Epithelial cell of esophagus (primary cell): ENCODE measurements at places on chromosomes 7 and 10.

DNA sequence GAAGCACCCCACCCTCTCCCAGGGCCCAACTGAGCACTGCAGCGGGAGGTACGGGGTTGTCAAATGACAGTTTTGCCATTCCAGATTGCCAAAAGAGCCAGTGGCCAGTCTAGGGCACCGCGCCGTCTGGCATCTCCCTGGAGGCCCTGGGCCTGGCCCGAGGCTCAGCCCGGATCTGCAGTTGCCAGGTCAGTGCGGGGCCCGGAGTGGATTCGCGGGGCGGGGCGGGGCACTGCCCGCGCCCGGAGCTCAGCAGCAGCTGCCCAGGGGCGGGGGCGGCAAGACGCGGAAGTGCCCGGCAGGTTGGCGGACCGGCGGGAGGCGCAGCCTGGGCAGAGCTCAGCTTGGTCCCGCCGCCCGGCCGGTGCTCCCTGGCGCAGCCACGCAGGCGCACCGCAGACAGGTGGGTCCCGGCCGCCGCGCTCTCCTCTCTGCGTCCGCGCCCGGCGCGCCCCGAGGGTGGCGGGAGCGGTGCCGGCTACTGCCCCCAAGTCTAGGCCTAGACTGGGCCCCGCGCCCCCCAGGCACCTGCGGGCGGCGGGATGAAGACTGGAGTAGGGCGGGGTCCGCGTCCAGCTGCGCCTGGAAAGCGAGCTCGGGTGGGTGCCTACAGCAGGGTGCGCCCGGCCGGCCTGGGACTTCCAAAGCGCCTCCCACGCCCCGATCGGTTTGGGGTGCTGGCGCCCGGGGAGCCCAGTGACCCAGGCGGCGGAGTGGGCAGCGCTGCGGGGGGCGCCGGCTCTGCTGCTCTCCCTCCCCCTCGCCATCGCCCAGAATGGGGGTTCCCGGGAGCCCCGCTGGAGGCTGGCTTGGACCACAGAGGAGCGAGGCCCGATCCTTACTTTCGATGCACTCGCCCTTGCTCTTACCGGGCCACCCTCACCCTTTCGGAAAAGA lies at the start of gene IRF5:
TSS of gene IRF5 (plus strand) at position 281 of the 897 bp plus-strand sequence. CDS start 4,155 bp downstream, outside the sequence.
- DNase-seq: peak; percentile 48

GRCh38 chr10:30383356-30383755 lies 34.3 kb upstream of the MTPAP start:
- no peak for DNase-seq

- DNase-seq: peak; percentile 44
These were observed 22.6 kb downstream of the CUTC start for GRCh38 chr10:99754670-99755069.

- no peak for DNase-seq
These were observed 493.3 kb upstream of the SORCS1 start for GRCh38 chr10:107657851-107658250.

DNA sequence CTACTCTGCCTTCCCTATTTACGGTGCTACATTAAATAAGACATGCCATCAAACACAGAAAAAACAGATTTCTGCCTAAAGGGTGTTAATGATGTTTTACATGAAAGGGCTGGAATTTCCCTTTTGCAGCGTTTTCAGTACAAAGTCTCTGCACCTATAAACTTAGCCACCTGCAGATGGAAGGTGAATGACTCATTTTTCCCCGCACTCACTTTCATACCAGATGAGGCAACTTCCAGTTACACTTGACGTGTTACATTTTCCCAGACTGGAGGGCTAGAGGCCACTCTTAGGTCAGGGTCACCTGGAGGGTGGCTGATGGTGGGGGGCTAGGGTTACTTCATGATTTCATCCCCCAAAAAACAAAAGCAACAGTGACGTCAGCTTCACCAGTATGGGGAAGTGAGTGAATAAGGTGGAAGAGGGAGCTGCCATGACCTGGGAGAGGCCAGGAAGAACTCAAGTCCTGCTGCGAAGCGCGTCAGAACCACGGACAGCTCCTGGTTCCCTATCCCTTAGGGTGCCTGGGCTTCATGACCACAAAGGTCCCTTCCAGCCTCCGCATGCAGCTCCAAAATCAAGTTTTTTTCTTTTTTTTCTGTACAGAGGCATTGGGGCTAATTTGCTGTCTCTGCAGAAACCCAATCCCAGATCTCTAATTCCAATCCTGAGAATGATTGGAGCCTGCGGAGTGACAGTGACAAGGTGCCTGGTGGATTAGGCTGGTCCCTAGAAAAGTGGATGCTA lies 94.0 kb downstream of the ADARB2 start:
- DNase-seq: peak; percentile 9

GRCh38 chr10:97222326-97222961 lies 36.7 kb upstream of the SLIT1 start:
- no peak for DNase-seq

- DNase-seq: no peak
These were observed 59.3 kb downstream of the ANKMY2 start for GRCh38 chr7:16586081-16586874.

DNA sequence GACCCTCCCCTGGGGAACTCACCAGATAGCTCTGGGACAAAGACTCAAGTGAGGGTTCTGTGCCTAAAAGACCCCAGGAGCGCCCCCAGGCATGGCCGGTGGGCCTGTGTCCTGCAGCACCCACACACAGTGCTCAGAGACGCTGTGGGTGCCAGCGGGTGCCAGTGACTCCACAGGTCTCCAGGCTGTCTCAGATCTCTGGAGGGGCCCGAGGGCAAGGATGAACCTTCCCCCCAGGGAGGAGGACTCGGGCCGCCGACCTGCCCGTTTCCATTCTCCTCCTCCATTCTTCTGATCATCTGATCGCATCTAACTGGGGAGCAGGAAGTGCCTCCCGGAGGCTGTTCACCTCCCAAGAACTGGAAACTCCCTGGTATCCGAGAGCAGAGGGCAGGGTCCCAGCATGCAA lies 980 bp downstream of the ADAM8 start:
- peak; percentile 46 for DNase-seq

DNA sequence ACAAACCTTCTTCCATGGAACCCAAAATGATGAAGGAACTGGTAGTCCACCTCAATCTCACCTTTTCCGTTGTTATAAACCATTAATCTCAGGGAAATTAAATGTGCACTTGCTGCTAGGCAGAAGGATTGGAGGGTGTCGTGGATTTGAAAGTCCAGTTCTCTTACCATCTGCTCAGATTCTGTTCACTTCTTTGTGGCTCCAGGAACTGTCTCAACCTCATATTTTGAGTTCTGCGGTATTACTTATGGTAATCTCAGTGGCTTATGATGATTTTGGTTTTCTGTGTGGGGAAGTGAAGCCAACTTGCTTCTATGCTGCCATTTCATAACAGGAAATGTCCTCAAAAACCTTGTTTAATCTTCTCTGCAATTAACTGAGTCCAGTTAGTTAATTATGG lies 136.4 kb downstream of the CDC14C start:
- DNase-seq: no peak

GRCh38 chr7:74454021-74454924 lies 567 bp downstream of the GTF2IRD1 start:
- no peak for DNase-seq
